ENCODE measurements at places on chromosomes 5 and 9. TPM values are rescaled to one million over a fixed set of nuclear protein-coding genes. Genes with fewer than 3 reads are reported as not detected.

Gene CAVIN4
- total RNA-seq, result 2.0 TPM

Gene SLC6A3
- total RNA-seq, result not detected

Gene FOXD4L3
- total RNA-seq, result not detected

Gene DOCK8
- total RNA-seq, result 1.3 TPM

Gene SPATA31E1
- not detected for total RNA-seq

Gene SPATA31C1
- total RNA-seq, result not detected

Gene CCL27
- not detected for total RNA-seq

Gene SARDH
- 0.22 TPM for total RNA-seq

Gene EFNA5
- total RNA-seq, result 72.8 TPM

Gene ADAMTS6
- total RNA-seq, result 52.2 TPM

Gene PCDHA4
- under 0.01 TPM for total RNA-seq

Gene DDX41
- 64.5 TPM for total RNA-seq

Gene MLLT3
- 4.1 TPM for total RNA-seq

Gene NUDT2
- 38.3 TPM for total RNA-seq

Gene KLF4
- total RNA-seq, result 0.65 TPM

Gene TEX48
- total RNA-seq, result not detected

Gene DDX4
- not detected for total RNA-seq

Gene STPG3
- total RNA-seq, result not detected

Gene C1QTNF2
- under 0.01 TPM for total RNA-seq

Gene C9orf152
- not detected for total RNA-seq

Gene CATSPER3
- total RNA-seq, result under 0.01 TPM

Gene ACTL7A
- total RNA-seq, result not detected

Gene FAM221B
- total RNA-seq, result not detected

Gene AK8
- total RNA-seq, result not detected

Gene MYOZ3
- 0.22 TPM for total RNA-seq

Gene SOWAHA
- total RNA-seq, result not detected

Gene CORO2A
- 0.22 TPM for total RNA-seq

Gene IL5
- not detected for total RNA-seq
